ENCODE measurements at places on chromosomes 1 and 21.
A peak's percentile ranks its signal among the peaks of the same experiment; 100 is the strongest.

GRCh38 chr1:59143133-59143487 lies 153.8 kb upstream of the FGGY start:
- DNase-seq: peak; percentile 24

GRCh38 chr1:21775550-21775914 lies 7.4 kb downstream of the USP48 start:
- DNase-seq: no peak

- DNase-seq: no peak
Measured at GRCh38 chr1:218965821-218966220, 207.9 kb upstream of the LYPLAL1 start.

DNA sequence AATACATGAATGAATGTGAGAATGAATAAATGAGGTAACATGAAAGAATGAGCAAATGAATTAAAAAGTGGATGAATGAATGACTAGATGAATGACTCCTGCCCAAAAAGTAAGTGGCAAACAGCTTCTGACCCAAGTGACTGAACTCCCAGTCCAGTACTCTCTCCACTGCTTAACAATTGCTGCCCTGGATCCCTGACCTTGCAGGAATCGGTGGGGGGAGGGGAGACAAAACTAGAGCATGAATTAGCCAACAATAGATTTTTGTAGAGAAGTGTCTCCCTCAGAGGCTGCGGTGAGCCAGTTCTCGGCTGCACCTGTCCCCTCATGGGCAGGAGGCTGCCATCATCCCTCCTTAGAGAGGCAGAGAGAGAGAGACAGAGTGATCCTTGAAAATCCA lies 5.9 kb upstream of the GRIK3 start:
- no peak for DNase-seq

GRCh38 chr1:178682429-178682828 lies 42.6 kb upstream of the RALGPS2 start:
- DNase-seq: no peak

All from T47D (cell line).